Tibial nerve (tissue), 4 donors: ENCODE measurements at places on chromosomes 5 and 9. TPM values are rescaled to one million over a fixed set of nuclear protein-coding genes. Genes with fewer than 3 reads are reported as not detected.

GRCh38 chr5:90142541-90142940 lies 267.0 kb downstream of the CETN3 start:
- no peaks in the 10 kb centered on the region for H3K4me1 ChIP-seq
- DNase-seq, result no peak
- no peak overlapping the region for H3K4me3 ChIP-seq
- no peak overlapping the region for H3K27ac ChIP-seq
- no peaks in the 10 kb centered on the region for H3K27me3 ChIP-seq

- no peak overlapping the region for H3K27ac ChIP-seq
- no peak for DNase-seq
- no peak overlapping the region for H3K4me3 ChIP-seq
- H3K36me3 ChIP-seq, result peaks cover 84% of the 10 kb centered on the region
Observed at GRCh38 chr5:643811-644271, 31.7 kb downstream of the CEP72 start.

DNA sequence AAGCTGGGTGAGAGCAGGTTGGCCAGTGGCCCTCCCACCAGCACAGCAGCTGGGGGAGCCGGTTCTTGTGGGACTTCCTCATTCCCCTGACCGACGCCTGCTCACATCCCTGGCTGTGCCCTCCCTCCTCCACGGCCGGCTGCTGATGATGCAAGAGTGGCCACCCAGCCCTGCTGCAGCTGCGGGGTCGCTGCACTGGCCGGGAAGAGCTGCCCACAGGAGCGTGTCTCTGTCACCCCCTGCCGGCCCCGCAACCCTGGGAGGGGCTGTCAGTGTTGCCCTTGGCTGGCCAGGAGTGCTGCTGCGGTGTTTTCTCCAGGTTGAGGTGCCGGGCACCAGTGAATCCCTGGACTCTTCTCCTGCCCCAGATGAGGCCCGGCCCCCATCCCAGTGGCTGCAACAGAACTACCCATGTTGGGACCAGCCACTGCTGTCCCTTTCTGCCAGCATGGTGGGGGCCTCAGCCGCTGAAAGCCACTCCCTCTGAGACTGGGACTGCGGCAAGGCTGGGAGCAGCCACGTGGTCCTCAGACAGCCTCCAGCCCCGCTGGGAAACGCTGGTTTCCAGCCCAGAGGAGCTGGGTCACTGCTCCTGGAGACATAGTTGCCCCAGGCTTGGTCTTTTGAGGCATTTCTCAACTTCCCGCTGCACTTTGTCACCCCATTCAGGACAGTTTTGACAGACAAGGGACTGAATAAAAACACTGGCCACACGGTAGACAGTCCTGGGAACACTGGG lies 739 bp downstream of the CARD9 start:
- H3K27ac ChIP-seq, result no peak overlapping the region
- H3K36me3 ChIP-seq, result no peaks in the 10 kb centered on the region
- DNase-seq, result peak; percentile 53
- peaks cover 9% of the 10 kb centered on the region for H3K4me1 ChIP-seq
- H3K4me3 ChIP-seq, result no peak overlapping the region

DNA sequence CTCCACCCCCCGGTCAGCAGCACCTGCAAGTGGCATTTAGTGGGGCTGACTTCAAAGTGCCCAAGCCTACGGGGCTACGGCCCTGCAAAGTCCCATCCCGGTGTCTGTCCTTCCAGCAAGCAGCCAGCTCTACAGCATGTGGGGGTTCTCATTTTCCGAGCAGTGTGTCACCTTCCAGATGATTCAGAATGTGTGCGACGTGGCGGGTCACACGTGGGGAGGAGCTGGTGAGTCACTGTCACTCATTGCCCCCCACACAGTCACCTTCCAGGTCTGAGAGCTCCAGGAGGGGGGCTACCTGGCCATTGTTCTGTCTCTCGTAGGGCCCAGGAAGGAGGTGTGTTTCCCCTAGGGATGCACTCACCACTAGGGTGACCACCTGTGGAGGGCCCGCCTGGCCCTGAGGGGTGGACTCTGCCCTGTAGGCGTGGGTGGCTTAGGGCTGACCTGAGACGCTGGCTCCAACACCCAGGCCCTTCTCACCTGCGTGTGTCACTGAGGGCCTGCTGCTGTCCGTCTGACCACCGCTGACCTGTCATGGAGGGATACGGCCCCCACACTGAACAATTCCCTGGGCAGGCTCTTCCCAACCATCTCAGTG lies 70.2 kb downstream of the SEMA4D start:
- H3K27ac ChIP-seq, result no peak overlapping the region
- H3K27me3 ChIP-seq, result no peaks in the 10 kb centered on the region
- H3K4me1 ChIP-seq, result peaks cover 9% of the 10 kb centered on the region
- no peak overlapping the region for H3K4me3 ChIP-seq
- no peaks in the 10 kb centered on the region for H3K36me3 ChIP-seq
- no peak for DNase-seq

DNA sequence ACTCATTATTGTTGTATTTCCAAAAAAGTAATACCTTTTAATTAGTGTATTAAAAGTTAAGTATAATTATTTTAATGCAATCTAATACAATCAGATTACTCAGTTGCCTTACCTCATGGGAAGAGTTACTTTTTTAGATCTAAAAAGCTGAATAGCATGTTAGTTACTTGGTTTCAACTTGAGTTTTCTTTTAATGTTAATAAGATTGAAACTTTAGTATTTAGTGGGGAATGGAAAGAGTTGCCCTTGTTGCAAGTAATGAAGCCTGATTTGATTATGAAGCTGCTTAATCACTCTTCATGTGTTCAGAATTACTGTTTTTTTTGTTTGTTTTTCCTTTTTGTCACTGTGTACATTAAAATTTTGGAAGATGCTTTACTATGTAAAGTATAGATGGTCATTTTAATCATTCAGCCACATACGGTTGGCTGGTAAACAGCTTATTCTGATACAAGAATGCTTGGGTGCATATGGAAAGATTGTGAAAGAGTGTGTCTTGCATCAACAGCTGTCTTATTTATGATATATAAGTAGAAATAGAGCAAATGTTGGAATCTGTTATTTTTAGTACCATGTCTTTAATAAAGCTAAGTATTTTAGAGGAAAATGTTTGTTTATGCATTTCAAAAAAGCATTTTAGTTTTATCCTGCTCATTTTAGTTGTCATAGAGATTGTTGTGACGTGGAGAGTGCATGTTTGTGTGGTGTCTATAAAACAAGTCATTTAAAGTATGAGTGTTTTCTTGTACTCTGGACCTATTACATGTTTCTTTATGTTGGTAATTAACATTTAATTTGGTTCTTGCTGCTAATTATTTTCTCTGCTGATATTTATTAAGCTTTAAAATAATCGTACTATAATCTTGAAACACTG lies 36.4 kb downstream of the SREK1 start:
- no peak for DNase-seq
- no peak overlapping the region for H3K4me3 ChIP-seq
- no peaks in the 10 kb centered on the region for H3K27me3 ChIP-seq
- no peaks in the 10 kb centered on the region for H3K4me1 ChIP-seq

Gene NPM1
- 422 TPM for total RNA-seq

Gene IL13
- 0.98 TPM for total RNA-seq

Gene C9orf50
- 1.6 TPM for total RNA-seq

Gene SELENOP
- total RNA-seq, result 323 TPM
